ENCODE measurements at places on chromosomes 4 and X.

- DNase-seq: no peak
These were observed 44.9 kb upstream of the NDST4 start for GRCh38 chr4:115158296-115158695.

- no peak for DNase-seq
These were observed at the start of gene UGT2B7 for GRCh38 chr4:69096111-69096656. Gene UGT2B7 (plus strand): TSS chr4:69096474. CDS start chr4:69096521, 47 bp downstream.

DNA sequence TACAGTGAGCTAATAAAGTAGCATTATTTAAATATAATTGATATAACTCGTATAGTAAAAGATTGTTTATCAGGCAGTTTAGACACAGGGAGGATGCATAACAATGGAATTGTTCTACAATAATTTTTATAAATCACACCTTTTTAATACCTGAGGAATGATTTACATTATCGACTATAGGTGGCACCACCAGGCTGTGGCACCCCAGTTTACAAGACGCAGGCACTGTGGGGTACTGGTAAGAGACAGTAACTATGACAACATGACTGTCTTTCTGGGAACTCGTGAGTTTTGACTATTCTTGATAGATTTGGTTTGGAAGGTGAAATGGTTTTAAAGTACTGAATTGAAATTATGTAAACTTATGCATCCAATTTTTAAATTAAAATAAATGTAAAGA lies 27.1 kb upstream of the STBD1 start:
- no peak for DNase-seq

GRCh38 chr4:128924951-128925350 lies 115.5 kb downstream of the JADE1 start:
- DNase-seq: no peak

DNA sequence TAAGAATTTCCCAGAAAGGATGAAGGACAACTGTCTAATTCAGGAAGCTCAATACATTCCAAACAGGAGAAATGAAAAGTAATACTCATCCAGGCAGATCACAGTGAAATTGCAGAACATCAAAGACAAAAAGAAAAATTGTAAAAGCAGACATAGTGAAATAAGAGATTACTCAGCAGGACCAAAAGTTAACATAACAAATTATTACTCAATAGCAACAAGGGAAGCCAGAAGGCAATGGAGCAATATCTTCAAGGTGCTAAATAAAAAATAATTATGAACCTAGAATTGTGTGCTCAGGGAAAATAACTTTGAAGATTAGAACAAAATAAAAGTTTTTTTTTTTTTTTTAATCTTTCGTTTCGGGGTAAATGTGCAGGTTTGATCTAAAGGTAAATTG lies 30.5 kb upstream of the ENPP6 start:
- DNase-seq: no peak

DNA sequence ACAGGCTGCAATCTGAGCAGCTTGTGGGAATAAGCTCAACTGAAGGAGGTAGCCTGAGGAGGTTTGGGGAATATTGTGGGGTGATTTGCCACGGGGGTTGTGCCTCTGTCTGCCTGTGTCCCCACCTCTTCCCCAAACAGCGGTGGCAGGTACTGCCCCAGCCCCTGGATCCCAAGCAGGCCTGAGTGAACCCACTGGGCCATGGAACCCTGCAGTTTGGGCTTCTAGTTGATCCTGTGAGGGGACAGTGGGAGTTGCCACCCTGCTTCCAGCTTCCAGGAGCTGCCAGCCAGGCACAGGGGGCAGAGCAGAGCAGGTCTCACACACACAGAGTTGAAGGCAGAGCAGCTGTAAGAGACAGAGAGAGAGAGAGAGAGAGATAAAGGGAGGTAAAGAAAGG lies 97.4 kb downstream of the PJA1 start:
- no peak for DNase-seq

- no peak for DNase-seq
These were observed 92.6 kb downstream of the NSUN7 start for GRCh38 chr4:40842318-40842717.

DNA sequence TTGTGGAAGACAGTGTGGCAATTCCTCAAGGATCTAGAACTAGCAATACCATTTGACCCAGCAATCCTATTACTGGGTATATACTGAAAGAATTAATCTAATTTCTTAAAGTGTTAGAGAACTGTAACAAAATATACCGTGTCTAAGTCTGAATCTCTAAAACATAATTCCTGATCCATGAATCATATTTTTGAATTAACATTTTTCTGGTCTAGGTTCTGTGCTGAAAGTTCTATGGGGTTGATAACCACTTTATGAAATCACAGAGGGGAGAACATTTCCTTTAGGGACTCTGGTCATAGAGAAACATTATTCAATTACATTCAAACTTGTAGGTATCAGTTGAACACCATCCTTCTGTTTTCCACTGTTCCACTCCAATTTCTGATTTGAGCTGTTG lies 91.9 kb upstream of the ETNPPL start:
- DNase-seq: no peak

- no peak for DNase-seq
These were observed 9.7 kb downstream of the SOD3 start for GRCh38 chr4:24805067-24805466.

GRCh38 chrX:15977644-15978043 lies 123.0 kb upstream of the AP1S2 start:
- no peak for DNase-seq

- no peak for DNase-seq
These were observed 4.5 kb downstream of the RP2 start for GRCh38 chrX:46841346-46841745.

Measured in GM10248 (cell line).